CD4-positive, alpha-beta T cell treated with Interleukin-17A for 4 hours (primary cell): ENCODE measurements at places on chromosomes 12 and 14.

DNA sequence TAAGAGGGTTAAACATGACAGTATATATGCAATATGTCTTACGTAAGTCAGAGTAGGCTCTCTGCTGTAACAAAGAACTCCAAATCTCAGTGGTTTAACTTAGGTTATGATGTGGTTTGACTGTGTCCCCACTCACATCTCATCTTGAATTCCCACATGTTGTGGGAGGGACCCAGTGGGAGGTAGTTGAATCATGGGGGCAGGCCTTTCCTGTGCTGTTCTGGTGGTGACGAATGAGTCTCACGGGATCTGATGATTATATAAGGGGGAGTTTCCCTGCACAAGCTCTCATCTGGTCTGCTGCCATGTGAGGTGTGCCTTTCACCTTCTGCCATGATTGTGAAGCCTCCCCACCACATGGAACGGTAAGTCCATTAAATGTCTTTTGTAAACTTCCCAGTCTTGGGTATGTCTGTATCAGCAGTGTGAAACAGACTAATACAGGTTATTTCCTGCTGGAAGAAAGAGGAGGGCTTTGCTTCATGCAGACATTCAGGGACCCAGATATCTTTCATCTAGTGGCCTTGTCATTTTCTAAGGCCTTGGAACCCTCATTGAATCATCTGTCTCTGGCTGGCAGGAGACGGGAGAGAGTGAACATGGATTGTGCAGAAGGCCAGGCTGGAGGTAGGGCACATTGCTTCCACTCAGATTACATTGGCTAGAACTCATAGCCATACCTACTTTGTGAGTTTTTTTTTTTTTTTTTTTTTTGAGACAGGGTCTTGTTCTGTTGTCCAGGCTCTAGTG, 96.1 kb downstream of the CRADD start:
- DNase-seq, result peak; percentile 8

GRCh38 chr12:49059299-49060171, 1.1 kb downstream of the KMT2D start:
- peak; percentile 32 for DNase-seq

- no peak for DNase-seq
These were observed 43.3 kb downstream of the ARMH4 start for GRCh38 chr14:58108717-58109116.

GRCh38 chr12:31634620-31635019, 24.9 kb upstream of the ETFBKMT start:
- DNase-seq, result no peak

GRCh38 chr14:53306267-53306721, 153.2 kb upstream of the DDHD1 start:
- peak; percentile 48 for DNase-seq

DNA sequence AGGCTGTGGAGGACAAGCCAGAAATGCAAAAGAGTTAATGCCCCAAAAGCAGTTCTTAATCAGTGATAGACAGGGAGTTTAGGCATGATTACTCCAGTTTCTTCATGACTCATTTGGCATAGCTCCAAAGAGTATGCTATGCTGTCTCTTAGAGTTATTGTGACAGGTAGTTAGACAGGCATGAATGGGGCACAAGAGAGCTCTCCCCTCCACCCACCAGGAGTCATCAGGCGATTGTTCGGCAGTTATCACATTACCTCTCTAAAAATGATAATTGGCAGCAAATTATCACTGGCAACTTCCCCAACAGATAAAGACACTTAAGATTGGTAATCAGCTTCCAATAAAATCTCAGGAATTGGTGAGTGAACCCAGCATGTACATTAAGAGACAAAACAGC, 320.1 kb downstream of the DAD1 start:
- DNase-seq, result peak; percentile 16

DNA sequence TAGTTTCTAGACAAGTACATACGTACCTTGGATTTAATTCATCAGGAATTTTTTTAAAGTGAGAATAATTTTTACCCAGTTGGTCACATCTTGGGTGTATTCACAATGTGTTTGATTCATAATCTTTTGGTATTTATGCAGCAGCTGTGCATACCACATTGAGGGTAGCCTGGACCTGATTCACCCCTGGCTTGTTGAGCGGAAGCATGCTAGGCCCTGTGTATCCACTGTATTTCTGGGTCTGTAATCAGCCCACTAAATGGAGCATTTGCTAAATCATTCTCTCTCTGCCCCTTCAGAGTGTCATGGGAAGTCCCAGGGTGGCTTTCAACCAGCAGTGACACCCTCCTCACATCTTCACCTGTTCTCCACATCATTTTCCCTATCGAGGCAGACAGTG, 203.8 kb upstream of the RGS6 start:
- DNase-seq, result no peak

DNA sequence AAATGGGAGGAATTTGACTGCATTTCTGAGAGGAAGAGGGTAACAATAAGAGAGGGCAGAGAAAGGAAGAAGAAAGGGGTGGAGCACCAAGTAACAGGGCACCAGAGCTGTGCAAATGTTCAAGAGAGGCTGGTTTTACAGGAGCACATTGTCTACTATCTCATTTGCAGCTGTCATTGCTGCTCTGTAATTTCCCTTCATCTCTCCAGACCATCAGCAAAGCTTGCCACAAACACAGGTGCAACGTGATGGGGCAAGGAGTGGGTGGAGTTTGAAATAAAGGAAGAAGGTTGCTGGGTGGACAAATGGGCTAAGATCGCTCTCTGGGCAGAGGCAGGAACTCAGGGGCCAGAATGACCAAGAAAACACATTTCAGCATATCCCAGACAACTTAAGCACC, 47.9 kb upstream of the PLEKHG6 start:
- DNase-seq, result no peak

GRCh38 chr14:32217301-32217700, 14.2 kb upstream of the RNU6-8 start:
- DNase-seq, result no peak

- no peak for DNase-seq
These were observed 84.9 kb upstream of the RTL1 start for GRCh38 chr14:100988411-100988900.

DNA sequence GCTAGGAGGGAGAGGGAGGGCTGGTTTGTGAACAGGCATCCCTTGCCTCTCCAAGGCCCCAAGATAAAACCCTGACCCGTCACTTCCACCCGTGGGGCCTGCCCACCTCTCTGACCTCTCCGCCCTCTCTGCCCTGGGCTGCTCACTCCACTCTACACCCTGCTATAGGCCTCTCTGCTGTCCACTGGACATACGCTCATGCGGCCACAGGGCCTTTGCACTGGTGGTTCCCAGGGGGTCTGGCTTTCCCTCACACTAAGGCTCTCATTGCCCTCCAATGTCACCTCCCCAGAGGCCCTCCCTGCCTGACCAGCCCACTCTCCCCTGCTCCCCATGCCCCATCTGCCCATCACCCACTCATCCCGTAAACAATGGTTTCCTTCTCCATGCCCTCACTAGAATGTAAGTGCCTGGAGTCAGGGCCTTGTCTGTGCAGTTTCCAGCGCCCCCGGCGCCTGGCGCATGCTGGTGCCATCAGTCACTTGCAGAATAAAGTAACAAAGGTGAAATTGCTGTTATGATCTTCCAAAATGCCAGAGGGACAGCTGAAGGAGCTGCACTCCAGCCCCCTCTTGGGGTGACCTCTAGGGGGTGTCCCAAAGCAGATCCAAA, 73.6 kb downstream of the RFLNA start:
- DNase-seq, result no peak

GRCh38 chr12:23221066-23221465, 596.1 kb downstream of the ETNK1 start:
- DNase-seq, result no peak

DNA sequence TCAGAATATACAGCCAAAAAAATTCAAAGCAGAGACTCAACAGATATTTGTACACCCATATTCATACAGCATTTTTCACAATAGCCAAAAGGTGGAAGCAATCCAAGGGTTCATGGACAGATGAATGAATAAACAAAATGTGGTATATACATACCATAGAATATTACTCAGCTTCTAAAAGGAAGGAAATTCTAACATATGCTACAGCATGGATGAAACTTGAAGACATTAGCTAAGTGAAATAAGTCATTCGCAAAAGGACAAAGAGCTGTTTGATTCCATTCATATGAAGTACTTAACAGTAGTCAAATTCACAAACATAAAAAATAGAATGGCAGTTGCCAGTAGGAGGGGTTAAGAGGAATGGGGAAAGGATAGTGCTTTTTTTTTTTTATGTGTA, 91.8 kb upstream of the ARID2 start:
- DNase-seq, result no peak

DNA sequence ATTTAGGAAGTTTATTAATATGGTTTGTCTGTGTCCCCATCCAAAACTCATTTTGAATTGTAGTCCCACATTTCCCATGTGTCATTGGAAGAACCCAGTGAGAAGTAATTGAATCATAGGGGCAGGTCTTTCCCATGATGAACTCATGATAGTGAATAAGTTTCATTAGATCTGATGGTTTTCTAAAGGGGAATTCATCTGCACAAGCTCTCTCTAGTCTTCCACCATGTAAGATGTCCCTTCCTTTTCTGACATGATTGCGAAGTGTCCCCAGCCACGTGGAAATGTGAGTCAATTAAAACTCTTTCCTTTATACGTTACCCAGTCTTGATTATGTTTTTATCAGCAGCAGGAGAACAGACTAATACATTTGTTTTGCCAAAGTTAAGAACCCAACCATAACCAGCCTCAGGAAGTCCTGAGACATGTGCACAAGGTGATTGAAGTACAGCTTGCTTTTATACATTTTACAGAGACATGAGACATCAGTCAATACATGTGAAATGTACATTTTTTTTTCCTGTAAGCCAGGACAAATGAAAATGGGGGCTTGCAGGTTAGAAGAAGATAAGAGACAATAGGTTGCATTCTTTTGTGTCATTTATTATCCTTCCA, 1136.7 kb downstream of the TMEM121 start:
- DNase-seq, result peak; percentile 2

- no peak for DNase-seq
These were observed 202.7 kb downstream of the FBXL14 start for GRCh38 chr12:1391722-1392121.

- DNase-seq, result no peak
These were observed 1.1 kb downstream of the KLHL28 start for GRCh38 chr14:44960646-44961045.

DNA sequence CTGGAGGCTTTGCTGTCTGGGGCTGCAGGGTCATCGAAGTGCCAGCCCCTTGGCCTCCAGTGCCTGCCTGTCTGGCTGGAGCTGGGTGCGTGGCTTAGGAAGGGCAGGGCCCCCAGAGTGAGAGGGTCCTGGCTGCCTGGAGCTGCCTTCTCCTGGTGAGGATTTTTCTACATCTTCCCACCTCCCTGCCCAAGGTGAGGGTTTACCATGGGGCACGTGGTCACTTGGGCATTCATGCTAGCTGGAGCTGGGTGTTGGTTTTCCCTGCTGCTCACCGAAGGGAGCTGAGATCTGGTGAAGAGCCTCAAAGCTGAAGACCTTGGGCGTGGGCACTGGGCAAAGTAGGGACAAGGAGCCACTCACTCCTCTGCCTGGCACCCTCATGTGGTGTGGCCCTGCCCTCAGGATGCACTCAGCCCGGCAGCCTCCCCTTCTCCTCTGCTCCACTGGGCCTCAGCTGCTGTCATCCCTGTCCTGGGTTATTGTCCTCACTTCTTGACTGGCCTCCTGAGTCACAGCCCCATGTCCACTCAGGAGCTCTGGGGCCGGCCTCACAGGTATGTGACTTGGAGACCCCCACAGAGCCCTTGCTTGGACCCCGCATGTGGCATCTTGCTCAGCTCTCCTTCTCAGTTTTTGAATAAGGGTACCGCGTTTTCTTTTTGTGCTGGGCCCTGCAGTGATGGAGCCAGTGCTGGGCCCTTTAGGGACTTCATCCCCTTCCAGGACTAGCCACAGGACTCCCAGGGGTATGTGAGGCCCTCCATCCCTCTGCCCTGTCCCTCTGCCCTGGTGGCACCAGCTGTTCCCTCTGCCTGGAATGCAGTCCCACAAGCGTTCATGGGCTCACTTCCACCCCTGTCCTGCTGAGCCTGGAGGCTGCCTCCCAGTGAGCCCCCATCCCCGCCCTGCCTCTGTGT, 1.6 kb downstream of the CEP170B start:
- DNase-seq, result no peak

DNA sequence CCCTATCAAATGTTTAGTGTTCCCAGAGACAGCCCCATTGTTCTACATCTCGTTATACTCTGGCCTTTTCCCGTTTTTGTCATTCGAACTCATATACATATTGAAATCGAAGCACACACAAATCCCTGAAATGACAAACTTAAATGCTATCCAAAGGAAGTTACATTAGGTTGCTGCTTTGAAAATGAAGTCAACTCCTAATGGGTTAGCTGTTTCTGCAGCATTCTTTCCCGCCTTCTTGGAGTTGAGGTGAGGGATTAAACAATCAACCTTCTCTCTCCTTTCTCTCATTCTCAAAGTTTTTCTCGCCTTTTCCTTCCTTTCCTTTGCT, 642 bp upstream of the PHC1 start:
- DNase-seq, result no peak

DNA sequence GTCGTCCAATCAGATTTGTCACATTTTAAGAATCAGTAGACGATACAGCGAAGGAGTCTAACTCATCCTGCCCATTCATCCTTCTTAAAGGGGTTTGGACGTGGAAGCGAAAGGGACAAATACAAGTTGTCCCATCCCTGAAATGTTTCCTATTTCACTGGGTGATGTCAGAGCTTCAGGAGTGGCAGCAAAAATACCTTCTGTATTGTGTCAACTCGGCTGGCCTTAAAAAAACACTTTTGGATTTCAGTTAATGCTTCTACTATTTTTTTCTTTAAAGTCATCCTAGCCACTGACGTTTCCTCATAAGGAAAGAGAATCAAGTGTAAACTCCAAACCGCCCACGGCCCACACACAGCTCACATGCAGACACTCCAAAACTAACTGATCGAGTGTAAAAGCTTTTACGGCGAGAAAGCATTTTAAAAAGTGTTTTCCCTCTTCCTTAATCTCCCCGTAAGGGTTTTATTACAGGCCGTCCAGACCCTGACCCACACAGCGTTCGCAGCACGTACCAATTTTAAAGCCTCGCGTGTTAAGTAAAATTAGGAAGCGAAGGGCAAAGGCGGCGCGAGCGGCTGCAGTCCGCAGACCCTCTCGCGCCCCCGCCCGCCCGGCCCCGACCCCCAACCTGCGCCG, 593 bp downstream of the CFL2 start:
- peak; percentile 30 for DNase-seq

DNA sequence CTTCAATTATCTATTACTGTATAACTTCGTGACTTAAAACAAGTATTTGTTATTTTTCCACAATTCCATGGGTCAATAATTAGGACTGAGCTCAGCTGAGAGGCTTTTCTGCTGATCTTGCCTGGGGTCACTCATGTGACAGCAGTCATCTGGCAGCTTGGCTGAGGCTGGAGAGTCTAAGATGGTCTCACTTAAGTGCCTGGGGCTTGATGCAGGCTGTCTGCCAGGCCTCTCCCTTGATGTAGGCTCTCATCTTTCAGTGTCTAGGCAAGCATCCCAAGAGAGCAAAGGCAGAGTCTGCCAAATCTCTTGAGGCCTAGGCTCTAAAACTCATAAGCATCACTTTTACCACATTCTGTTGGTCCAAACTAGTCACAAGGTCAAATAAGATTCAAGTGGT, 93.2 kb downstream of the NKX2-1 start:
- DNase-seq, result no peak
